ENCODE measurements at places on chromosomes 4 and X.

- no peak for DNase-seq
Observed at GRCh38 chr4:139461022-139461628, 7.2 kb downstream of the RAB33B start.

- no peak for DNase-seq
Observed at GRCh38 chr4:26636458-26636857, 52.6 kb downstream of the TBC1D19 start.

- DNase-seq: no peak
Observed at GRCh38 chrX:71666240-71667223, 814 bp upstream of the LOC101059915 start.

DNA sequence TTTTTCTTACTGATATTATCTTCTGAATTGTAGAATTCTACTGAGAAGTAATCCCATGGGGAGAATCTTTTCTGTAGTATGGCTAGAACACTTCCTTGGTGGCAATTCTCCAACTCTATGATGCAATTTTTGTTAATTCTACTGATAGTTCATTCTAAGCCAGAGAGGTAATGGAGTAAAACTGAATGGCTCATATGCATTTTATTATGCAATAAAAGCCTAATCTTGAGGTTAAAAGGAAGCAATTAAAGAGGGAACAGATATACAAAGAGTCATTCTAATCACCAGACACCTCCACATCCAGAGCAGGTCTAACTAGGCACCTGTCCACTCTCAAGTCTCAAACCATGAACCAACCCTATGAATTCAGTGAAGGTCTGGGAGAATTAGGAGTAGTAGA is 9.7 kb downstream of the RAP2C start:
- peak; percentile 74 for DNase-seq

DNA sequence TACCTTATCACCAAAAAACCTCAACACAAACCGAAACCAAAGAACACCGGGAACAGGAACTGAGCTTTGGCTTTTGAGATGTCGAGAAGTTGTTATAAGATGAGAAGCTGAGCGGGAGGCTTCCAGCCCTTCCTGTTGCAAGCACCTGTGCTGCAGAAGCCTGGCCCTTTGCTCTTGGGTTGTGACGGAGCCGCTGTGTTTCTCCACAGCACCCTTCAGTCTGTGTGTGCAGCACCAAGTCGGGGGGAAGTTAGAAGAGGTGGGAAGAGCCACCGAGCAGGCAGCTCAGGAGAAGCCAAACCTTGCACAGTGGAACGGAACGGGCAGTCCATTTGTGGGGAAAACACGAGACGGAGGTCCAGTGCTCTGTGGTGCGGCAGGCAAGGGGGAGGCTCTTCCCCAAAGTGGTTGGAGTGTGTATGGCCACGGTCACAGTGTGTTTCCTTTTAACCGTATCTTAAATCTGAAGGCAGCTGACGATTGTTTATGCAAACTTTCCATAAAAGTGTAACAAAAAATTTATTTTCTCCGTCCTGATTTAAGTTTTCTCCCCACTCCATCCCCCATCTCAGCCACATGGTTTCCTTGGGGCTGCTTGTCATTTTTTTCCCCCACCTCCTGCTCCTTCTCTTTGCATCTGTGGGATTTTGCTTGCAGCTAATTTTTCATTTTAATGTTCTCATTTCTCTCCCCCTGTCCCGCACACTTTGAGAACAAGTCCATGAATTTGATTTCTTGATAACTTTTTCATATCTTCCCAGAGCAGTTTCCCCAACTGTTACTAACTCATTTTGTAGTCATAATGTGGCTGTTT is 123.7 kb downstream of the STOX2 start:
- DNase-seq: no peak

- no peak for DNase-seq
Observed at GRCh38 chrX:111005166-111005565, 90.8 kb upstream of the PAK3 start.

DNA sequence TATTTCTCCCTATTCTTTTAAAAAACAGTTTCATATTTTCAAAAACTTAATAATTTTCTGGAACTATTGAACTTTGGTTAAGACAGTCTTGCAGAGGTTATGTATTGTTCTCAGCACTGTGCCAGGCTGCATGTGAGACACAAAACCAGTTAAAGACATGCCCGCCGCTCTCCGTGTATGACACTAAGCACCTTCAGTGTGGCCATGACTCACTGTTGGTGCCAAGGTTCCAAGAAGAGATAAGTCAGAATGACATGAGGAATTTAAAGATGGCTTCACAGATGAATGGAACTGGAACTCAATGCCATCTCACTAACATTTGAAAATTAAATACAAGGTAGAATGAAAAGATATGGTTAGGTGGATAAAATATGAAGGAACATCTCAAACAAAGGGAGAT is 525.5 kb upstream of the ZFP42 start:
- DNase-seq: no peak

DNA sequence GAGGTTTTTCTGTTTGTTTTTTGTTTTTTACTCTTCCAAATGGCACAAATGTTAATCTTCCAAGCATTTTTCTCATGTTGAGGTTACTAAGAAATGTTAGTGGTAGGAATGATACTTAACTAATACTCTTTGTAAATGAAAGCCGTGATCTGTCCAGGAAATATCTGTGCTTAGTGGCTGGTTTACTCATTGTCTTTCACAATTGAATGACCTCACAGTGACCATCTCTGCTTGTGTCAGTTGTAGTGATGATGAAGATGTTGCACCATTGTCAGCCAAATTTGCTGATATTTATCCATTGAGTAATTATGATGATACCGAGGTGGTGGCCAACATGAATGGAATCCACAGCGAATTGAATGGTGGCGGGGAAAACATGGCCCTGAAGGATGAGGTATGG is 93.5 kb downstream of the TNIP2 start:
- peak; percentile 91 for DNase-seq

DNA sequence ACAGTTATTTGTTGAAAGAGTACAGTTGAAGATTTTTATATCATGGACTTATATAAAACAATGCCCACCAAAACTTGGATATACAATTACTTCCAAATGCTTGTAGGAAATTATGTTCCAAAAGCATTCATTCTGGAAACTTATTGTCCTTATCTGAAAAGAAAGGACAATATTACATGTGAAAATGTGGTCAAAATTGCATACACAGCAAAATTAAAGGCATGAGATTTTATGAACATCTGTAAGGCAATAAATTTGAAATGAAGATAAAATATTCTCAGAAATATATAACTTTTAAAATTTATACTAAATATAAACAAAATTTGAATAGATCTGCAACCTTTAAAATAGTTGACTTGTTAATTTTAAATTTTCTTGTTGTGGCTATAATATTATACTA is 1173.8 kb downstream of the NLGN4X start:
- DNase-seq: no peak

DNA sequence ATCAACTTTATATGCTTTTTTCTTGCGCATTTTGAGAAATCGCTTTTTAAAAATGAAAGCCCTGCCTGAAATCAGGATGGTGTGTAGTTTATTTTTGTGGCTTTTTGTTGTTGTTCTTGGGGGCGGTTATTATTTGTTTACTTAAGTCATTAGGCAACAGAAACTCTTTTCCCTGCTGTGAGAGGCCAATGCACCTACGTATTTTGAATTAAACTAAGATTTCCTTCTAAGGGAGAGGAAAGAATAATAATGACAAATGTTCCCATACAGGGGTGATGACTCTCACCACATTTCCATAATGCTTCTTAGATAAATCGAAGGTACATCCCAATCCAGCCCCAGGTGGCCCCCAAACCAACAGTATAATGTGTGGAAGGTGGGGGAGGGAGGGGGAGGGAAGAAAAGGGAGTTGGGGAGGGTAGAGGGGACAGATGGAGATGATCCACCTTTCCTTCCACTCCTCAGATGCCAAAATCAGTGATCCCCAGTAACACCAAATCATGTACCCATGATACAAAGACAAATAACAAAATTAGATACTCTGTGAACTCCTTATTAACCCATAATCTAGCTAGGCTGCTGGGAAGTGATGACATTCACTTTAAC is 39.6 kb downstream of the ZNF827 start:
- peak; percentile 65 for DNase-seq

GRCh38 chr4:71201057-71201456 is 137.8 kb upstream of the SLC4A4 start:
- DNase-seq: no peak
